ENCODE measurements at places on chromosomes 1 and 21. TPM values are rescaled to one million over a fixed set of nuclear protein-coding genes. Genes with fewer than 3 reads are reported as not detected.

The LY9 gene
- total RNA-seq: 7.3 TPM

The CAMK1G gene
- not detected for total RNA-seq

The SGIP1 gene
- not detected for total RNA-seq

The TCHHL1 gene
- total RNA-seq: not detected

The SLC9C2 gene
- total RNA-seq: not detected

The PGLYRP4 gene
- not detected for total RNA-seq

The FCRL5 gene
- total RNA-seq: 0.19 TPM

The SELP gene
- 2.3 TPM for total RNA-seq

The HPCA gene
- total RNA-seq: not detected

The MRPS14 gene
- 13.0 TPM for total RNA-seq

Data from naive thymus-derived CD4-positive, alpha-beta T cell (primary cell).